ENCODE measurements at places on chromosomes 11 and 22.

GRCh38 chr11:60078745-60079144 is 9.7 kb upstream of the MS4A2 start:
- no peak for DNase-seq

DNA sequence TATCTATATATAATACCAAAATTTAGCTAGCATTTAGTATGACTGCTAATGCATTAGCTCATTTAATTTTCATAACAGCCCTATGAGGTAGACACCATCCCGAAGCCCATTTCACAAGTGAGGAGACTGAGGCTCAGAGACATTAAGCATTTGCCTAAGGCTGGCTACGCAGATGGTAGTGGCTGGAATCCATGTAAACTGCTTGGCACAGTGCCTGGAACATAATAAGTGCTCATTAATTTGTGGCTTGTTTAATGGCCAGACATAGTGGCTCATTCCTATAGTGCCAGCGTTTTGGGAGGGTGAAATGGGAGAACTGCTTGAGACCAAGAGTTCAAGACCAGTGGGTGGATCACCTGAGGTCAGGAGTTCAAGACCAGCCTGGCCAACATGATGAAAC is 17.8 kb upstream of the TP53I11 start:
- no peak for DNase-seq

DNA sequence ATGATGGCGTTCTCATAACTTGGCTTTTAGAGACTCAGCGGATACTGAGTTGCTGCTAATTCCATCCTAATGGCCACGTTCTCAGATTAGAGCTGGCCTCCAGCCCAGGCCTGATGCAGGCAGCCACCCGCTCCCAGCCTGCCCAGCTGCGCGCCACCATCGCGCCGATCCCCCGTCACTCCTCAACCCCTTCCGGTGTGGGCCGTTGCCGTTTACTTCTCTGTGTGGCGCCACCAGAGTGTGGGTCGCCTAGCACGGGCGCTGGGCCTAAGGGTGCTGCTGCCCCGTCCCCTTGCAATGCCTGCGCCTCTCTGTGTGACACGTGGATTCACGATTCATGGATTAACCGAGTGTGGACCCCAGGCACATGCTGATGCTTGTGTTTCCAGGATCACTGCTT is 1116.0 kb downstream of the BRD1 start:
- no peak for DNase-seq

DNA sequence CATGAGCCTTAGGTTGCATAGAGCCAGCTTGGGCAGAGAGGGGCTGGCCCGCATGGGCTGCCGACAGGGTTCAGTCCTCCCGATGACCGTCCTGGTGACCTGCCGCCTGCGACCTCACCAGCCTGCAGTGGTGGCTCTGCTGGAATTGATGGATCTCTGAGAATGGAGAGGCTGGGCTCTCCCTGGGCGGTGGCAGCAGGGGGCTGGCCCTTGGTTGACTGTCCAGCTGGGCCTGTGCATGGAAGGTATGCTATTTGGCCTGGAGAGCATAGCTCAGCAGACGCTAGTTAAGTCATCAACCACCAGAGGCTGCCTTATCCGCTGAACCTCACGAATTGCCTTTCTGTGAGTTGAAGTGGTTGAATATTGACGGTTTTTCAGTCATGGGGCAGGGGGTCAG is 19.7 kb downstream of the GRAMD4 start:
- no peak for DNase-seq

DNA sequence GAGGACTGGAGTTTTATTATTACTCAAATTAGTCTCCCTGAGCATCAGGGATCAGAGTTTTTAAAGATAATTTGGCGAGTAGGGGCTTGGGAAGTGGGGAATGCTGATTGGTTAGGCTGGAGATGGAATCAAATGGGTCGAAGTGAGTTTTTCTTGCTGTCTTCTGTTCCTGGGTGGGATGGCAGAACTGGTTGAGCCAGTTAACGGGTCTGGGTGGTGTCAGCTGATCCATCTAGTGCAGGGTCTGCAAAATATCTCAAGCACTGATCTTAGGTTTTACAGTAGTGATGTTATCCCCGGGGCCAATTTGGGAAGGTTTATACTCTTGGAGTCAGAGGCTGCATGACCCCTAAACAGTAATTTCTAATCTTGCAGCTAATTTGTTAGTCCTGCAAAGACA is 1.1 kb downstream of the OR5A2 start:
- no peak for DNase-seq

DNA sequence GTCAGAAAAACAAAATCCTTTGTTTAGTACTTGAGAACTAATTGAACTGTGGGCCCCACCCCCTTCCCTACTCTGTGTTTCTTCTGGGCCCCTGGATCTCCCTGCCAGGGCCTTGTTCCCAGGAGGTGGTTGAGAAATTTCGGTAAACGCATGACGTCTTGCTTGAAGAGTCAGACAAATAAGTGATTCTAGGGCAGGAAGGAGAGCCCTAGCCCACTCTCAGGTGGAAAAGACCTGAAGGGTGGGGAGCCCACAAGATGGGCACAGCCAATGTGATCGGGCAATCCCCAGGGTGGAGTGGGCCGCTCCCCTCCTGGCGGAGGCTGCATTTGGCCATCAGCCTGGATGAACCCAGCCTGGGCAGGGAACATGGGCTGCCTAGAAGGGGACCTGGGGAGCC is 16.8 kb upstream of the P2RY2 start:
- no peak for DNase-seq

DNA sequence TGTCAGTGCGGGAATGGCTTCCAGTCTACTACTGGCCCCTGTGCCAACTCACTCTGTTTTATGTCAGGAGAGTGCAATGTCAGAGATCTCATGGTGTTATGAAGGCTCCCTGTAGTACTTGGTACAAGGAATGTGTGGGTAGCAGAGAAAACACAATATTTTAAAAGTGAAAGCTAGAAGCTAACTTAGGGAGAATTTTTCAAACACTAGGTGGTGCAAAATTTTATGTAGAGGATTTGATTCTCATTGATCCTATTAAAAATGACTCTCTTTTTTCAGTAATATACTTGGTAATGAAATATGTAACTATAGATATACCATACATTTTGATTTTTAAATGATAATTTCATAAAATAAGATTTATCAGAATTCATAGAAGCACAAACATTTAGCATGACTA is 134.7 kb downstream of the JRKL start:
- DNase-seq, result no peak

DNA sequence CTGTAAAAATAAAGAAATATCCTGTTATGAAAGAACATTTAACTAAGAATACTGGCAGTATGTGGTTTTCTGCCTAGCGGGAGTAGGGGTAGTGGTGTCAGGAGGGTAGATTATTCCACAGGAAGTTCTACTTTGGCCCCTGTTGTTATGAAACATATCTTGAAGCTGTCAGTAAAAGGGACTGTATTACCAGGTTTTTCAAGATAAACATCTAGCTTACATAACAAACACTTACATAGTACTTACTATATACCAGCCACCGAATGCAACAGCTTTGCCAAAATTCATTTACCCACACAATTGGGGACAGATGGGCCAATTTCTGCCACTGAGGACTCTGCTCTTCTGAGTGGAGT is 3.7 kb downstream of the TMEM123 start:
- DNase-seq, result no peak

DNA sequence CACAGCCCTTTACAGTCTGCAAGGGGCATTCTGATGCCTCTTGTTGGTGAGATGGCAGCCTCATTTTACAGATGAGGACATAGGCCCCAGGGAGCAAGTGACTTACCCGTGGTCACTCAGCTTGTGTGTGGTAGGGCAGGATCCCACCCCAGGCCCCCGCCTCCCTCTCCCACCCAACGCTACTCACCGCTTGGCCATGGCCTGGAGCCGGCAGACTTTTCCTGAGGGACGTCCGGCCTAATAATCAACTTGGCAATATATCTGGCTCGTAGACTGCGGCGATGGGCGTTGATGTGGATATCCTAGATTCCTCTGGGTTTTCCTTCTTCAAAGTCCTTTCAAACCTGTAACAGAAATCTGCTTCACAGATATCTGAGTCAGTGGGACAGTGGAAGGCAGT is 57.1 kb downstream of the ARHGAP8 start:
- no peak for DNase-seq

DNA sequence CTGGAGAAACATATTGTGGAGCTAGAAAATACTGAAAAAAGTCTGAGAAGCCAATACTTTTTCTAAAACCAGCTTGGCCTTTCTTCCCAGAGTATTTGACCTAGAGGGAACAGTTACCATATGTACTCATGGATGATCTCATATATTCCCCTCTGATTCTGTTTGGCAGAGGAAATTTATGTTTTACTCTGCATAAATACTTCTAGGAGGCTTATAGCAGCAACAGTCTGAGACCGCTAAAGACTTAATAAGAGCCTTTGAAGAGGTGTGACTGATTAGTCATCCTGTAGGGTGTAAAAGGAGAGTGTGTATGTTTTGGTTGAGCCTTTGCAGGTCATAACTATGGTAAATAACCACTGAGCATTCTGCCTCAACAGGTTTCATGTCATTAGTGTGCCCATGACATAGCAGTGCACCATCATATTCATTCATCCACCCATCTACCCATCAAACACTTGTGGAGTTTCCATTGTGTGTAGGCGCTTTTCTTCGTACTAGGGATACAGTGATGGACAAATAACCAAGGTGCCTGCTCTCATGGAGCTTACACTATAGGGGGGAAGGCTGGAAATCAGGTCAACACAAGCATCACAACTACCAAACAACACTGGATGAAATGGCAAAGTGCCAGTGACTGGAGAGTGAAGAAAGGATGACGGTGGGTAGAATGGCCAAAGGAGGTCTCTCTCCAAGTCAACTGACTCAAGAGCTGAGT is 44.5 kb downstream of the TRAF6 start:
- DNase-seq, result no peak

- DNase-seq, result no peak
Observed at GRCh38 chr11:63599211-63600122, 14.8 kb downstream of the PLAAT3 start.

GRCh38 chr11:87038235-87038977 is 672 bp downstream of the TMEM135 start:
- DNase-seq, result peak; percentile 38

GRCh38 chr11:45089676-45090499 is 56.6 kb upstream of the PRDM11 start:
- no peak for DNase-seq

DNA sequence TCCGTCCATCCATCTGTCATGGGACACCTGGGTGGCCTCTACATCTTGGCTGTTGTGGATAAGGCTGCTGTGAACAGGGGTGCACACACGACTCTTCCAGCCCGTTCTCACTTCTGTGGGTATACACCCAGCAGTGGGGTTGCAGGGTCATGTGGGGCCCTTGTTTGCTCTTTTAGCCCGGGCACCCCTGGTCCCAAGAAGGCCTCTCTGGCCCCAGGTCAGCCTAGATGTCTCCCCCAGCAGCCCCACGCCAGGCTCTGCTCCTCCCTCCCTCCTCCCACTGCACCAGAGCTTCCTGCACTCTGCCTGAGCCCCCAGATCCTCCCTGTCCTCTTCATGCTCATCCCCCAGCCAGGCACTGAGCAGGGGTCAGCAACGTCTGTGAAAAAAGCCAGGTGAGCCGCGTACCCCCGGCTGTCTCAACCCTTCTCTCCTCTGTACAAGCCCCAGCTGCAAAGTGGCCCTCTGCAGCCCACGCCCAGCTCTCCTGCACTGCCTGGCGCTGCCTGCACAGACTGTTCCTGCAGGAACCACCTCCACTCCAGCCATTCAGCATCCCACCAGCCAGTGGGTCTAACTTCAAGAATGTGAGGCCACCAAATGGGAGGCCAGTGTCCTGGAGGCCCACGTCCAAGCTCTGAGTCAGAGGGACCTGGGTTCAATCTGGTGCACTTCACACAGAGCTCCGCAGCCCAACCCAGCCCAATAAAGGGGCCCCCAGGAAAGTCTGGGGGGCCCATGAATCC is 1508.9 kb downstream of the BRD1 start:
- DNase-seq, result no peak

- no peak for DNase-seq
Observed at GRCh38 chr11:66216911-66217310, 51.5 kb upstream of the RAB1B start.

DNA sequence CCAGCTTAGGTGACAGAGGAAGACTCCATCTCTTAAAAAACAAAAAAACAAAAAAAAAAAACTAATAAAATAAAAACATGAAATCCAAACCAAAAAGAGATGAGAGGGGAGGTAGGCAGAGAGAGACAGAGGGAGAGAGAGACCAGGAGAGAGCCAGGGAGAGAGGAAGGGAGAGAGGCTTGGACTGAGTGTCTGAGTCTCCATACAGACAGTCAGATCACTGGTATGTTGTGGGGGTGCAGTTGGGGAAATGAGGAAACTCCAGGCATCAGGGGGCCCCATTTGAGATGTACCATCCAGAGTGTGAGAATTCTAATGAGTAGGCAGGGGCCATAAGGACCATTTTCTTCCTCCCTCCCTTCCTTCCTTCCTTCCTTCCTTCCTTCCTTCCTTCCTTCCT is 53.1 kb upstream of the SEPTIN5 start:
- DNase-seq, result no peak

GRCh38 chr11:86116386-86116726 is 47.5 kb upstream of the PICALM start:
- DNase-seq, result peak; percentile 83

DNA sequence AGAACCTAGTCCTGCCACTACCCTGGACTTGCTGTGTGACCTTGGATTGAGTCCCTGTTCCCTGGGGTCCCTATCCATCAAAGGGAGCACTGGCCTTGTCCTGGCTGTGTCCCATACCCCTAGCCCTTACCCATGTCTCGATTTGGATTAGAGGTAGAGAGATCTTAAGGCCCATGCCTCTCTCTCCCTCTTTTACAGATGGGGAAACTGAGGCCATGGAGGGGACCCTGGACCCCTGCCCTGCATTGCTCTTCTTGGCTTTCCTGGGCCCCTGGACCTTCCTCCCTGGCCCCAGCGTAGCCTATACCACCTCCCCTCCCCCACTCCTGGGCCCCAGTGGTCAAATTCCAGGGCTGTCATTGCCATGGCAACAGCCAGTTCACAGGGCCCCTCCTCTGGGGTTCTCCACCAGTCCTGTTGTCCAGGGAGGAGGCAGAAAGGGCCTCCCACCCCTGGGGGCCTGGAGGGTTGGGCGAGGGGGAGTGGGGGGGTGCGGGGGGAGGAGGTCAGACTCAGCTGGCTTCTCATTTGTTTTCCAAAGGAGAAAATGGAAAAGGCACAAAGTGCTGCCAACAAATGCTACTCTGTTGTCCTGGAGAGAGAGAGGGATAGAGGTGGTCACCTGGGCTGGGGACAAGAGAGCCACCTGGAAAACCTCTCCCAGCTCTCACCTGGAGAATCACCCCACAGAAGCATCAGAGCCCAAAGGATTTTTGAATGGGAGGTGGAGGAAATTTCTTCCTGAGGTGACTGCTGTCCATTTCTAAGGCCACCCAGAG is 23.3 kb downstream of the ARHGEF17 start:
- DNase-seq, result no peak

- no peak for DNase-seq
Observed at GRCh38 chr11:126148317-126148716, 63.1 kb downstream of the RPUSD4 start.

- DNase-seq, result no peak
Observed at GRCh38 chr11:95563859-95564258, 225.7 kb downstream of the FAM76B start.

Data from activated CD4-positive, alpha-beta T cell treated with anti-CD3 and anti-CD28 coated beads, Interleukin-2, Interleukin-4, amounts not matched to agents 100 ng/mL and 50 ng/mL, durations not matched to agents 16 hours and 8 hours (primary cell).